Midbrain (tissue), 1 donor: ENCODE measurements at places on chromosomes 2 and 18.

DNA sequence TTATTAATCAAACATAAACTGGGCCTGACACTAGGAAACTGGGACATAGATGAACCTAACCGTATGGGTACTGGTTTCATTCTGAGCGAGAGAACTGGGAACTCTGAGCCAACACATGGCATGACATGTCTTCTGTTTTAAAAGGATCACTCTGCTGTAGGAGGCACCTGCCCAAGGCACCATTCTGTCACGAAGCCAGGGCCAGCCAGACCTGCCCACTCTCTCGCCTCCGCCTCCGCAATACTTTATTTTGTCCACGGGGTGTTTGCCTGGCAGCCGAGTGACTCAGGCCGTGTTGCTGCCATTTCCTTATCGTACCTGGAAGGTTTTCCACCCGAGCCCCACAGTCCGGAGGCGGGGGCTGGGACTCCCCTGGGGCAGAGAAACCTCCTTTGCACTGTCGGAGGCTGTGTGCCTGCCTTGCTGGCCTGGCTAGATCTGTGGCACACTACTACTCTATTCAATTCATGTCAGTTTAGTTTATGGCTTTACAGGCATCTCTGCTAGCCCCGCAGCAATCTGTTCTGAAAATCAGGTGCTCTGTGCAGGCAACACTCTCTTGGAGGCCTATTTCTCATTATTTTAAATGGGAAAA is 120.4 kb upstream of the ACKR3 start:
- DNase-seq = no peak

GRCh38 chr2:36300697-36301096 is 54.9 kb upstream of the CRIM1 start:
- DNase-seq = no peak

- DNase-seq = no peak
Observed at GRCh38 chr2:95760806-95761525, 169.2 kb downstream of the TRIM43 start.

DNA sequence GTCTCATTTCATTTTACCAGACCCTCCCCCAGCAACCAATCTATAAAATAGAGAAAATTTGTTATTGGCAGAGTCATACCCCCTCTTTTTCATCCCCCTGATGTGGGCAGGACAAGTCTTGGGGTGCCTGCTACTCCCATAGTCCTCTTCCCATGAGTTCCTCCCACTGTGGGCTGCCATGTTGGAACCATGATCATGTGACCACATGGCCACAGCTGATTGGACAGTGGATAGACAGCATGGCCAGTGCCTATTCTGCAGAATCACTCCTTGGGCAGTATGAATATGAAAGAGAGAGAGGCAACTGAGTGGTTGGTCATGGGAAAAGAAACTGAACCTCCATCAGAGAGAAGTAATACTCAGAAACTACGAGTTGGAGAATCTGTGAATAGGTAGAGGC is 84.9 kb downstream of the PDCL3 start:
- no peak for DNase-seq

GRCh38 chr2:158072361-158072760 is 29.3 kb upstream of the UPP2 start:
- no peak for DNase-seq

GRCh38 chr2:176789751-176790150 is 422.8 kb upstream of the HNRNPA3 start:
- DNase-seq = no peak

- no peak for DNase-seq
Observed at GRCh38 chr2:68110102-68110501, 47.3 kb upstream of the C1D start.

DNA sequence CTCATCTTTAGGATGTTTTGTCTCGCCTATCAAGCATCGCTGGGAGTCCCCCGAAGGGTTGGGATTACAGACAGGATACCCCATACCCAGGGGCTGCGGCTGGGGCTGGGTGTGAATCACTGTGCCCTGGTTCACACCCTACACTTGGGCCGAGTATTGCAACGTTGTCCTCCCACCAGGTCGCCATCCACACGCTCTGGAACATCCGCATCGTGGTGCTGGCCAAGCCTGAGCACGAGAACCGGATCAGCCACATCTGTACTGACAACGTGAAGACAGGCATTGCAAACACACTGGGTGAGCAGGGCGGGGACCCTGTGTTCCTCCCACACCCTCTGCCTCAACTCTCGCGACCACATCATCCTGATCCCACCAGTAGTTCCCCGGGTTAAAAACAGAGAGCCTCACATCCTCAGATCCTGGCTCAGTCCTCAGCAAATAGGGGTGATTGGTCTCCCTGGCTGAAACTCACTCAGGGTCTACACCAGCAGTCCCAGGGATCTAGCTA is 87.3 kb upstream of the ATG16L1 start:
- DNase-seq = no peak

DNA sequence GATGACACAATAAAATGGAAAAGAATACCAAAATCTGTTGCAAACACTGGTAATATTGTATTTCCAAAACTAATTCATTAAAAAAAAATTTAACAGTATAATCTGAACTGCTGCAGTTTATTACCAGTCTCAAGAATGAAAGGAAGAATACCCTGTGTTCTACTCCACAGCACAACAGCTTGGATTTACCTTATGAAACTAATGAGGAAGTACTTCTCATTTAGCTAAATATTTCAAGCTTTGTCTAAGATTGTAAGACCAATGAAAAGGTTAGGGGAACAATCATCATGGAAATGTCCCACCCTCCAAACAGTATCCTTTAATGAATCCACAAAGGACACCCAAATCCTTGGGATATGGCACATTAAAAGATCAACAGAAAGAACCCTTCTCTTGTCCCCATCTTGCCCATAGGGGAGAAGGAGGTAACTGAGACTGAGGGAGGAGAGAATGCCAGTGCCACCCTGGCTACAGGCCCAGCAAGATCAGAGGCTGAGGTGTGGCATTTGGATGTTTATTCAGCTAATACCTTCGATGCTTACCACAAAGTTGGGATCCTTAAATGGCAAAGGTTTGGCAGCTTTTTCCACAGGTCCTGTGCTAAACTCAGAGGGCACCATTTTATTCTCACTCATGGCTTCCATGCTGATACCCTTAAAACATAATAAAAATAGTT is 17.7 kb downstream of the INO80C start:
- DNase-seq = no peak

DNA sequence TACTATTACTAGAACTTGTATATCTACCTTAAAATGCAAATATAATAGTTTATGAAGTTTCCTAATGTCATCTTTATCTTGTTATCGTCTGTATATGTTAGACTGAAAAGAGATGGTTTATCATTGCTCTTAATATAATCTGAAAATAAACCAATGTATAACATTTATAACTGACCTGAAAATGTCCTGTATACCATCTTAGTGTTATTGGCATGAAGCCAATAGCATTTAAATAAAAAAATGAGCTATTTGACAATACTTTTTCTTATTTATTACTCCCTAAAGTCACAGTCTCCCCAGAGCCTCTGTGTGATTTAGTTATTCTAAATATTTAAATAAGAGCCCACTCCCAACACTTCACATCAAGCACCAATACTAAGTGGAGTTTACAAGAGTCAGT is 1.8 kb downstream of the VWC2L start:
- DNase-seq = no peak

DNA sequence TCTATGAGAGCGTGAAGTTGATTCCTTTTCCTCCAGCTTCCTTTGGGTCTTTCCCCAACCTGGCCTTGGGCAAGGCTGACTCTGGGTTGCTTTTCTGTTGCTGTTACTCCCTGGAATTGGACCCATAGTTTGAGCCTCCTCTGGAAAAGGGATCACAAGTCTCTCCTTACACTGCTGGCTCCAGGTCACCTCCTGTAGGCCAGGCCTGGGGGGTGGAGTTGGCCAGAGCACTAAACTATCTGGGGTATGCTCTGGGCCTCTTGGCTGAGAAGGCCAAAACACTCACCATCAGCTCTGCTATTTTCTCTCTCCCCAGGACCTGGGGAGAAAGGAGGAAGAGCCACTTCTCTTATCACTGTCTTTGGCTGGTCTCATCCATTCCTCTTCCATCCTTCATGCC is 56.5 kb upstream of the NCOA1 start:
- no peak for DNase-seq

- DNase-seq = no peak
Observed at GRCh38 chr18:73381699-73382036, 513.9 kb upstream of the NETO1 start.

GRCh38 chr2:126413079-126413478 is 242.9 kb upstream of the GYPC start:
- DNase-seq = no peak

DNA sequence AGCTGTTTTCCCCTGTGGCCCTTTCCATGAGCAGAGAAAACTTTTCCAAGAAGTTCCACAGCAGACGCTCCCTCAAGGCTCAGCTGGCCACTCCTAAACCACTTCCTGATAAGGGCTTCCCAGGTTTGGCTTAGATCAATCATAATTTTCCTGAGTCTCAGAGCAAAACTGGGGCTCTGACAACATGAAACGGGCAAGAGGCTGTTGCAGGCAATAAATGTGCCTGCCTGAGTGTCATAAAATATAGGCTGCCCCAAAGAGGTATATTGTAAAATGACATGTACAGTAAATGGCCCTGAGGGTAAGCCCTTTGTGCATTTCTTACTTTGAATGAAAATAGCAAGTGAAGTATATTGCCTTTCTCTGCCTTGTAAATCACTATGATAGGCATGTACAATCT is 105.6 kb upstream of the UXS1 start:
- DNase-seq = no peak

GRCh38 chr2:27211241-27211942 is 449 bp upstream of the ATRAID start:
- no peak for DNase-seq

DNA sequence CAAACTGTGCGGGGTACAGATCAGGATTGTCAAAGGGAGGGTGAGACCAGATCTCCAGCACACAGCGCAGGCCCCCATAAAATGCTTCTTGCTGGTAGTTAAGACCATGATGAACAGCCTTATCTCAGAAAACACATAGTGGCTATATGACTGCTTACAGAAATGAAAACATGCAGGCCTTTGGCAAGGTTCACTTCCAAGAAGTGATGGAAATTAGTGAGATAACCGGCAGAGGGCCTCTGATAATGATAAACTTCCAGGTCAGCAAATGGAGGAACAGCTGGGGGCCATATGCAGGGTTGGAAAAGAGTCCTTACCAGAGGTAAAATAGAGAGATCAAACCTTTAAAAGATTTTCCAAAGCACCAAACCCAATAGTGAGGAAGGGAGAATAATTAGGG is 46.6 kb downstream of the CFAP221 start:
- DNase-seq = no peak

DNA sequence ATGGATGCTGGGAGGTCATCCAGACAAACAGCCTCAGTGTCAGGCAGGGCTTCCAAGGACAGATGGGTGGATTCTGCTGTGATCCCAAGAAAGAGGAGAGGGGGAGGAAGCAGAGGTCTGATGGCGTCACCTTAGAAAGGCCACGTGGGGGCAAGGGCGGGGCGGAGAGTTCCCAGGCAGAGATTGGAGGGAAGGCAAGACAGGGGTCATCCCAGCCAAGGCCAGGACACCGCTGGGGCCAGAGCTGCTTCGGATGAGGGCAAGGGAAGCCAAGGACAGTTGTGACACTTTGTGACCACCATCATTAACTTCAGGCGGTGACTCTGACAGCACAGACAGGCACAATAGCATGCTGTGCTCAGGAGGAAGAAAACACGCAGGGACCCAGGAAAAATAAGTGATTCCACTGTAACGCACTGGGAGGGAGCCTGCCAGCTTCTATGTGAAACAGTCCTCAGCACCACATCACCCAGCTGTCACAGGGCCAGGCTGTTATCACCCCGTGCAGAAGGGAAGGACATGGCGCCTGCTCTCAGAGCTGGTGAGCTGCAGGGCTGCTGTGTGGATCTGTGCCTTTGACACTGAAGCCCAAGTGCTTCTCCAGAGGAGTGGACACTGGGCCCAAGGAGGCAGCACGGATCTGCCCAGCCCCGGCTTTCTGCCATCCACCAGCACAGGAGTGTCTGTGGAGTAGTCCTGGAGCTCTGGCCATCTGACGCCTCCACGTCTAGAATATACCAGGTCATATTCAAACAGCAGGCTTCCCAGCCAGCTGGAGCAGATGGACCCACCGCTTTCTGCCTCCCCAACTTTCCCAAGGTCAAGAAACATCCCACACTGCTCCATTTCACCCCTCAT is 204.1 kb downstream of the NDUFA10 start:
- DNase-seq = no peak

GRCh38 chr2:17877811-17878280 is 621 bp upstream of the KCNS3 start:
- DNase-seq = no peak

DNA sequence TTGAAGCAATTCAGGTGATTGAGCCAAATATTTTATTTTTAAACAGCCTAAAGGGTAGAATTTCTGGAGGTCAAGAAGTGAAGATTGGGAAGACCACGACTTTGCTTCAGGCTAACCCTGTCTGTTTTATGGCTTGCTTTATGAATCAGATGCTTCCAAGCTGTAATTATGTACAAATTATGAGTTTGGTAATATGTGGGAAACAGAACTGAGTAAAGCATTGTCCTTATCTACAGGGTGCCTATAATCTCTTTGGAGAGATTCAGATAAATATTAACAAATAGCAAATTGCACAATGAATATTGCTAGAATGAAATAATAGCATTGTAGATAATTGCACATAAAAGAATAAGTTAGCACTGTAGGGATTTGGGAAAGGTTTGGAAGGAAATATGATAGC is 539.4 kb upstream of the CDH2 start:
- no peak for DNase-seq

DNA sequence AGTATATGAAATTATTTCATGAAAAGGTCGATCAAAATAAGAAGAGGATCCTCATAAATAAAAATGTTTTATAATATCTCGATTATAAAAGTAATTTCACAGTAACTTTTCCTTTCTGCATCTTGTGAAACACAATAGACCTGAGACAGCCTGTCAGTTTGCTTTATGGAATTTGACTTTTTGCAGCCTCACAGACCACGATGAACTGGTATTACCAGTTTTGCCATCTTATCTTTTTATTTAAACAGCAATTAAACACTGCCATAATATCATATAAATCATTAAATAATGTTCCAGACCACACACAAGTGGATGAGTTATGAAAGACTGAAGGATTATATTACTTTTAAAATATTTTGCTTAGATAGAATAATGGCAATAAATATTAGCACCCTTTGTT is 10.7 kb upstream of the GALNT3 start:
- no peak for DNase-seq

GRCh38 chr2:153479573-153479972 is 1.0 kb upstream of the RPRM start:
- DNase-seq = no peak

DNA sequence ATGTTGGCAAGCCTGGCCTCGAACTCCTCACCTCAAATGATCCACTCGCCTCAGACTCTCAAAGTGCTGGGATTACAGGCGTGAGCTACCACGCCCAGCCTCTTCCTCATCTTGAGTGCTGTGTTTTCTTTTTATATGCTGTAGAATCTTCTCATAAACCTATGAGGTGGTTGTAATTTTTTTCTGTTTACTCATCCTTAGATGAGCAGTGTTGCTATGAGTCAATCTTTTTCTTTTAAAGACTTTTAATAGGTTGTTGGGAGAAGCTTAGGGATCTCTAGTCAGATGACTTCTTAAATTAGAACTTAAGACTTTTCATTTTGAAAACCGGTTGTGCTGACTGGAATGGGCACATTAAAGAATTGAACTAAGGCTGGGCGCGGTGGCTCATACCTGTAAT is 8.7 kb upstream of the AAK1 start:
- no peak for DNase-seq
